CD4-positive, alpha-beta T cell treated with Interferon alpha-2 for 1 hour (primary cell): ENCODE measurements at places on chromosomes 11 and 22.
A peak's percentile ranks its signal among the peaks of the same experiment; 100 is the strongest.

GRCh38 chr11:57936050-57936418 lies 87.6 kb upstream of the OR9Q1 start:
- no peak for DNase-seq

GRCh38 chr22:29224121-29224858 lies 18.6 kb downstream of the EMID1 start:
- DNase-seq = no peak

- DNase-seq = no peak
These were observed 1.9 kb upstream of the C1QTNF5 start for GRCh38 chr11:119342362-119343130.

GRCh38 chr11:105538588-105538987 lies 71.3 kb upstream of the GRIA4 start:
- DNase-seq = no peak

- peak; percentile 31 for DNase-seq
These were observed 2.2 kb downstream of the CALCA start for GRCh38 chr11:14969901-14970323.

- no peak for DNase-seq
These were observed 1.9 kb upstream of the OR51B4 start for GRCh38 chr11:5303626-5304025.

DNA sequence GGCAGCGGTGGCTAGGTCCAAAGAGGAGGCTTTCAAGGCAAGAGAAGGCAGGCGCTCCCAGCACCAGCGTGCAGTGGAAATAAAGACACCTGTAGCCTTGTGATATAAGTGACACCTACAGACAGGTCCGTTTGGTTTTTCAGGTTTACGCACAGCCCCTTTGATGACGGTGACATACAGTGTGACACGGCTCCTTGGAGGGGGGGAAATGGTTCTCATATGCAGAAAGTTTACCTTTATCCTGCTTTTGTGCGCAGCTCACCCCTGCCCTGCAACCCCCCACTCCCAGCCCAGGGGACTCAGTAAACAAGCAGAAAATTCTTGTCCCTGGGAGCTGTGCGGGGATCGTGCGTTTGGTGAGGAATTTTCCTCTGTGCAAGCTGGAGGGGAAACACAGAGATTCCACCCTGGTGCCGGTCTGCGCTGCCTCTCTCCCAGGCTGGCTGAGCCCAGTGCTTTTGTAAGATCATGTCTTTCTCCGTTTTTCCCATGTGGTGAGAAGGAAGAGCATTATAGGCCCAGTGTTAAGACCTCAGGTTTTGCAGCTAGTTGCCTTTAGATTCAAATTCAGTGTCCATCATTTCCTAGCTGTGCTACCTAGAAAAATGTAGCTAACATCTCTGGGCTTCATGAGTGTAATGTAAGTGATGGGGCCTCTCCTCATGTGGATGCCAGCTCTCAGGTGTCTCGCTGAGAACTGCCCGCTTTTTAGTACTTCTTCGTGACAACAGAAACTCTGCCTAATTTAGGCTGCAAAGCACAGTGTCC lies at the start of gene ELF5:
Gene ELF5 (minus strand): TSS at position 113 of the 768 bp plus-strand sequence. CDS start 8,045 bp downstream, outside the sequence.
- no peak for DNase-seq

DNA sequence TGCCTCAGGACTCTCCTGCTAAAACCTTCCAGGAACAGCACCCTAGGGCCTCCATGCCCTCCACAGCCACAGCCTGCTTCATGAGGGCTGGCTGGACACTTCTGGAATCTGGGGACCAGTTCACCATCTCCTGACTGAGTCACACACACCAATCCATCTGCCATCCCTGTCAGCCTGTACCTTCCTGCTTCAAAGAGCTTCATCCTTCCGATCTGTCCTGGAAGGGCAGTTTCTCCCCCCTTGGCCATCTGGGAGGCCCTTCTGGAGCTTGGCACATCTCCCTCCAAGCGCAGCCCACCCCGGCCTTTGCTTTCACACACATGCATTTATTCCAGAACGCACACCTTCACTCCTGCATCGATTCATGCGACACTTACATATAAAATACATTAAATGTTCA lies 13.0 kb downstream of the APBB1 start:
- no peak for DNase-seq

GRCh38 chr11:126633330-126633729 lies 277.8 kb downstream of the ST3GAL4 start:
- DNase-seq = no peak

DNA sequence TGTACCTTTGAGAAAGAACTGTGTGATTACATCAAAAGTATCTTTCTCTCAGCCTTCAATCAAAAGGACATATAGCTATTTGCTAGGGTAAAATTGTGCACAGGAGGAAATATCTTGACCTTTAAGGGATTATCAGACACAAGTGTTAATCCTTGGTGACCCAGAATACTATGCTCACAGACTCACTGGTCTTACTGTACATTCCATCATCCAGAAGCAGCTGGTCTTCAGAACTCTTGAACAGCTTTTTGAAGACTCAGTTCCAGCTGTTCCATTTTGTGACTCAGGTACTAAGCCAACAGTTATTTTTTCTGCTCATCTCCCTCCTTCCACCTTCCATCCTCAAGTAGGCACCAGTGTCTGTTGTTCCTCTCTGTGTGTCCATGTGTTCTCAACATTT lies 19.8 kb downstream of the ZBED5 start:
- DNase-seq = no peak

- no peak for DNase-seq
These were observed 348.0 kb downstream of the BUD13 start for GRCh38 chr11:116424615-116425261.

DNA sequence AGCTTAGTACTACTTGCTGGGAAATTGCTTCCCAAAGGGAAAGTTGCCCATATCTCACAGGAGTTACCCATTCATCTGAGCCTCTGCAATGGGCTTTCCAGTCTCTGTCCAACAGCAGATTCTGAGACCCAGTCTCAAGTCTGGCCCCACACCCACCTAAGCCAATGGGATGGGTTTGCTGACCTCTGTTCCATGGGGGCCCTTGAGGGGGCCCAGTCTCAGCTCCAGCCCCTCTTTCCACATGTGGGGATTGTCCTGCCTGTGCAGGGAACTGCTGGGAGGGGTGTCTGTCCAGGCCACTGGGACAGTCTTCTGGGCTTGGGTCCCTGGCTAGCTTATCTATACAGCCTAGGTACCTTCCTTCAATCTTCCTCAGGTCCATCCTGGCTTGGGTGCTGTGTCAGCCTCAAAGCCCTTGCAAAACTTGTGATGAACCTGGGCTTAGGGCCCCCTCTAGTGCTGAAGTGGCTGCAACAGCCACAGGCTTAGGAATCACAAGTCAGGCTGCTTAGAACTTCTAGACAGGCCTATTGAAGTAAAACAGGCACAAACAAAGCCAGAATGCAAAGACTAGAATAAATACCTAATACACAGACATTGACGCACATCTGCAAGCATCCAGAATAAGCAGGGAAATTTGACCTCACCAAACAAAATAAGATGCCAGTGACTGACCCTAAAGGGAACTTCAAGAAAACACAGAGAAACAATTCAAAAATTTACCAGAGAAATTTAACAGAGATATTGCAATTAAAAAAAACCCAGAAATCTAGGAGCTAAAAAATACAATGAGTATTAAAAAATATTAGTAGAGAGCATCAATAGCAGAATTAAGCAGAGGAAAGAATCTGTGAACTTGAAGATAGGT lies 11.7 kb upstream of the PATL1 start:
- DNase-seq = peak; percentile 70

DNA sequence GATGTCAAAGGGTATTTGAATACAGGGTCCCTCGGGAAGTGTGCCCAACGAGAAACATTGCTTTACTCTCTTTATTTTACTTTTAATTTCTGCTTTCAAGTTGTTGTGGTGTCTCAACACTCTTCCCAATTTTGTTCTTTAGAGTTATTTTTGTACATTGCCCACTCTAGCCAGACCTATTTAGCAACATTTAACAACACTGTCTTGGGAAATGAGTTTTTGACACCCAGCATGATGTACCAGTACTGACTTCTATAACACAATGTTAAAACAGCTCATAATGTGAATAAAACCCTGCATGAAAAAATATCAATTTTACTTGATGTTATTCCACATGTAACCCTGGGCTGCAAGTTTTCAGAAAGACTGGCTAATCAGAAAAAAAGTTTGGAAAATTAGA lies 350.2 kb upstream of the PITPNB start:
- no peak for DNase-seq

GRCh38 chr11:65776196-65776595 lies 4.6 kb downstream of the AP5B1 start:
- peak; percentile 67 for DNase-seq
